Neural crest cell (in vitro differentiated cells): ENCODE measurements at places on chromosomes 4 and X. TPM values are rescaled to one million over a fixed set of nuclear protein-coding genes. Genes with fewer than 3 reads are reported as not detected.

GRCh38 chrX:9392445-9392844 is 72.4 kb upstream of the TBL1X start:
- H3K4me1 ChIP-seq = peaks cover 17% of the 10 kb centered on the region
- H3K36me3 ChIP-seq = no peaks in the 10 kb centered on the region
- H3K4me3 ChIP-seq = no peak overlapping the region
- peak overlapping the region; percentile 43 for H3K27ac ChIP-seq
- H3K27me3 ChIP-seq = no peaks in the 10 kb centered on the region
- DNase-seq = no peak

GC gene
- total RNA-seq = not detected in 2 replicates

- peaks cover 4% of the 10 kb centered on the region for H3K36me3 ChIP-seq
- H3K27ac ChIP-seq = no peak overlapping the region
- DNase-seq = no peak
- no peaks in the 10 kb centered on the region for H3K4me1 ChIP-seq
- no peak overlapping the region for H3K4me3 ChIP-seq
- no peaks in the 10 kb centered on the region for H3K27me3 ChIP-seq
These were observed 1209.7 kb upstream of the PABPC4L start for GRCh38 chr4:135411251-135411650.

DNA sequence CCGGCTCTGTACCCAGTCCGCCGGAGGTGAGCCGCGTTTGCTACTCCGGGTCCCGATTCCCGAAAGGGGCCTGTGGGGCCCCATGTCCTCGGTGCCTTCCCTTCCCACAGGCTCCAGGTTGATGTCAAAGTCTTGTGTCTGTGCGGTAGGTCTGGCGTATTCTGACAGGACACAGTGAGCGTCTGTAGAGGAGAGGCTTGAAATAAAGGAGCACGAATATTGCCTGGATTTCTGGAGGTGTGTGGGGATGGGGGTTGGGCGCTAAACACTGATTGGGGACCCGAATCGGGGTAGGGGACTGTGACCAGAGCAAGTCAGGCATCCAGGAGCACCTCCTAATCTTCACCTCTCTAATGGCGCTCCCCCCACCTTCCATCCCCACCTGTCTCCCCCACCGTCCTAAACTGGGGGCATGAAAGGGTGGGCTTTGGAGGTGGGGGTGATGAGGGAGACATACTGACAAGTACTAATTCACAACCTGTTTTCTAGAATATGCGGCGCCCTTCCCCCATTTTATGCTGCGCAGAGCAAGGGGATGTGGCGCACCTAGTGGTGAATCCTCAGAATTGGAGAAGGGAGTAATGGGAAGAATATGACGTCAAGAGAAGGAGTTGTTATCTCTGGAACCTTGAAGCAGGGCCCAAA is 855 bp downstream of the GPRASP2 start:
- H3K4me1 ChIP-seq = peaks cover 6% of the 10 kb centered on the region
- peak; percentile 18 for DNase-seq
- no peaks in the 10 kb centered on the region for H3K27me3 ChIP-seq
- H3K27ac ChIP-seq = peak overlapping the region; percentile 93

DNA sequence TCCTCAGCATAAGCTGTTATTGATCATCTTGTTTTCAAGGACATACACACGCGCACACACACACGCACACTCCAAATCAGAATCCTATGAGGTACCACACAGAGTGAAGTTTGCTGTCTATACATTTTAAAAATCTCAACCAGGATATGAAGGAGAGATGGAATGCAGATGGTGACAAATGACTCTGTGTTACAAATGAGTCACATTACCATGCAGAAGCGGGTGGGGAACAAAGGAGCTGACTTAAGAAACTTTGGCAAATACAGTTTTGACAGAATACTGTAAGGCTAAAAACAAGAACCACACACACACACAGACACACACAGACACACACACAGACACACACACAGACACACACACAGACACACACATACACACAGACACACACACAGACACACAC is 81.7 kb downstream of the RELL1 start:
- no peak overlapping the region for H3K27ac ChIP-seq
- no peak overlapping the region for H3K4me3 ChIP-seq
- no peaks in the 10 kb centered on the region for H3K27me3 ChIP-seq
- peaks cover 23% of the 10 kb centered on the region for H3K4me1 ChIP-seq
- DNase-seq = no peak

DNA sequence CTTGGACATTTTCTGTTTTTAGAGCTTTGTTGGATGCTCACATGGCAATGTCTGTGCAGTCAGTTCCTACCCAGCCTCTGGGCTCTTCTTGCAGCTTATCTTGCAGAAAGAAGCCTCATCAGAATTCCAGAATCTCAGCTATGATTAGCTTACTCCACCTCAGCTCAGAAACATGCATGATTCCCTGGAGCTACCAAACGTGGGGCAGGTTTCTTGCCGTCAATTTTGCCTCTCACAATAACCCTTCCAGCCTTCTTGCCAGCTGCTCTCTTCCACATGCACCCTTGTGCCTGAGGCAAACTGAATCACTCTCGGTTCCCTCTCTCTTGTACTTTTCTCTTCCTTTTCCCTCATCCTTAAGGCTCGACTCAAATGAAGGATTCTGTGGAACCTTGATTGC is 141.4 kb downstream of the PTTG2 start:
- H3K36me3 ChIP-seq = peaks cover 3% of the 10 kb centered on the region
- no peak for DNase-seq
- H3K4me1 ChIP-seq = peaks cover 4% of the 10 kb centered on the region
- H3K27ac ChIP-seq = no peak overlapping the region
- H3K27me3 ChIP-seq = no peaks in the 10 kb centered on the region

HS3ST1 gene
- total RNA-seq = 0.09 and 0.37 TPM in 2 replicates

MTCP1 gene
- total RNA-seq = 10.7 and 15.3 TPM in 2 replicates

DNA sequence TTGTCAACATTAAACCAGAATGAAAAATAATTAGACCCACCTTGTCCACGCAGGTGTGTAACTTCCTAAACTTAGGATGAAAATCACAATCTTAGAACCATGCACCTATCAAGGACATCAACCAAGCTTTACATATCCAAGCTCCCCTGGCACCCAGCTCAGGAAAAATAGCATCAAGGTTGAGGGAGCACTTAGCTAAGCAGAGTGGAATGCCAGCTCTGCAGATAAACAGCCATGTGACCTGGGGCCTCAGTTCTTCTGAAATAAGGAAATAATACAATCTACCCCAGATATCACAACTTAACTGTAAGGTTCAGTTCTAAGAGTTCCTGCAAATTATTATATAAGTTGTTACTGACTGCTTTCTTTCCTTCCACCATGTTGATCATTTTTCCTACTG is 64.7 kb downstream of the DHX15 start:
- DNase-seq = no peak
- no peak overlapping the region for H3K4me3 ChIP-seq
- no peak overlapping the region for H3K27ac ChIP-seq
- no peaks in the 10 kb centered on the region for H3K27me3 ChIP-seq

DNA sequence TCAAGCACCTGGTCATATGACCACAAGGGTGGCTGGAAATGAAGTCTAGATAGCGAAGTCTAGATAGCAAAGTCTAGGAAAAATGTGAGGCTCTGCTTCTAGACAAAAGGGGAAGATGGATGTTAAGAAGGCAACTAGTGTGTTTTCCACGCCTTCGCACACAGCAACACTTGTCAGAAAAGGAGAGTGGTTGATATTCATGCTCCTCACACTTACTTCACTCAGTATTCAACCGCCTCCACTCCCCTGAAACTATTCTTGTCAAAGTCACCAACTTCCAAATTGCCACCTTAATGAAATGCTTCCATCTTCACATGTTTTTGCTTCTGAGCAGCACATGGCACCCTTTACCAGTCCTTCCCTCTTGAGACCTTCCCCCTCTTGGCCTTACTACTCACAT is 27.7 kb upstream of the DCLK2 start:
- no peak for DNase-seq
- H3K27ac ChIP-seq = no peak overlapping the region
- no peaks in the 10 kb centered on the region for H3K36me3 ChIP-seq
- no peak overlapping the region for H3K4me3 ChIP-seq

ARHGAP36 gene
- 1.8 and 2.4 TPM in 2 replicates for total RNA-seq

GRCh38 chr4:5165420-5166369 is 114.4 kb downstream of the STK32B start:
- DNase-seq = no peak
- H3K27me3 ChIP-seq = no peaks in the 10 kb centered on the region
- no peak overlapping the region for H3K4me3 ChIP-seq
- H3K27ac ChIP-seq = no peak overlapping the region
- peaks cover 25% of the 10 kb centered on the region for H3K4me1 ChIP-seq
- H3K36me3 ChIP-seq = peaks cover 5% of the 10 kb centered on the region
